ENCODE measurements at places on chromosomes 4 and X.

GRCh38 chr4:17701882-17702281 is 79.5 kb downstream of the FAM184B start:
- DNase-seq: no peak

DNA sequence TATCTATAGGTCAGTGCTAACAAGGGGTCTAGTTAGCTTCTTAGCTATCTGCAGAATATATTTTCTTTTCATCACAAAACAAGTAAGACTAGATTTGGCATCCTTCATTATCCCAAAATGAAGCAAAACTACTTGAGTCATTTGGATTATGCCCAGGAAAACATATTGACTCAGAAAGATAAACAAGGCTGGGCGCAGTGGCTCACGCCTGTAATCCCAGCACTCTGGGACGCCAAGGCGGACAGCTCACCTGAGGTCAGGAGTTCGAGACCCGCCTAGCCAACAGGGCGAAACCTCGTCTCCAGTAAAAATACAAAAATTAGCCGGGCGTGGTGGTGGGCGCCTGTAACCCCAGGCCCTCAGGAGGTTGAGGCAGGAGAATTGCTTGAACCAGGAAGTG is 18.0 kb upstream of the MND1 start:
- no peak for DNase-seq

- no peak for DNase-seq
Observed at GRCh38 chr4:8308144-8308543, 38.6 kb downstream of the HTRA3 start.

DNA sequence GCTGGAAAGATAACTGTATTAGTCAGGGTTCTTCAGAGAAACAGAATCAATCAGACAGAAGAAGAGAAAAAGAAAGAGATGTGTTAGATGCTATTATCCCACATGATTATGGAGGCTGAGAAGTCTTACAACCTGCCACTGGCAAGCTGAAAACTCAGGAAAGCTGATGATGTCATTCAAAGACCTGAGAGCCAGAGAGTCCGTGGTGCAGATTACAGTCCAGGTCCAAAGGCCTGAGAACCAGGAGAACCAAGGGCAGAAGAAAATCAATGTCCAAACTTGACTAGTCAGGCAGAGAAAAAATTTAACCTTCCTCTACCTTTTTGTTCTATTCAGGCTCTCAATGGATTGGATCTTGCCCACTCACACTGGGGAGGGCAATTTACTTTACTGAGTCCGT is 172.5 kb downstream of the QDPR start:
- no peak for DNase-seq

DNA sequence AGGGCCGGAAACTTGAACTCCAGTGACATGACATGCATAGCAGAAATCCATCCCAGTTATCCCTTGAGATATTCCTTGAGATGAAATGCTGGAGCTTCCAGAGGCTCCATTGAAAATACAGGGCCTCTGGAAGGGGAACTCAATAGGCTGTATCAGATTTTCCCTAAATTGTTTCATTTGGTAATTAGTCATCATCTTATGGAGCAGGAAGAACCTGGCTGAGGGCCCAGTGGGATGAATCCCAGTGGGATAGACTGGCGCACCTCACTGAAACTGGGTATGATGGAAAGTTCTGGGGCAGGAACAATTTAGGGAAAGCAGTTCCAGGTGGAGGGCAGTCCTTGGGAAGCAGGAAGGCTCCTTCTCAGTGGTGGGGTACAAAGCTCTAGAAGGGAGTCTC is 307.8 kb upstream of the DIPK2B start:
- no peak for DNase-seq

DNA sequence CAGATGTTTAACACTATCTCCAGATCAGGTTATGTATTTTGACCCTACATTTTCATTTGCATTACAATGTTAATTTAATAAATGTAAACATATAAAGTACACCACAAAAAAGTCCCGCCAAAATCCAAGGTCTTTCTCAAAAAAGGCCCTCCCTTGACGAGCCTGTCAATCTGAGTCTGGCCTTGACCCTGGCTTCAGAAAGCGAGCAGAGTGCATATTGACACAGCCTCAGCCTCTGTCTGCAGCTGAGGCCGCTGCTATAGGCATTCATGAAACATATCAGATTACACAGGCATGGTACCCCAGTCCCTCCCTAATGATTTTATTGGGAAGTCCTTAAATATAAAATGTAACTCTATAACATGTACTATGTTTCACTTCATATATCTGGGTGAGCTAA is 6.2 kb downstream of the MBNL3 start:
- no peak for DNase-seq

GRCh38 chr4:112075129-112075753 is 70.0 kb upstream of the FAM241A start:
- no peak for DNase-seq

- DNase-seq: no peak
Observed at GRCh38 chr4:187108845-187109244, 385.2 kb upstream of the FAT1 start.

- no peak for DNase-seq
Observed at GRCh38 chrX:128800138-128800537, 723.2 kb downstream of the SMARCA1 start.

DNA sequence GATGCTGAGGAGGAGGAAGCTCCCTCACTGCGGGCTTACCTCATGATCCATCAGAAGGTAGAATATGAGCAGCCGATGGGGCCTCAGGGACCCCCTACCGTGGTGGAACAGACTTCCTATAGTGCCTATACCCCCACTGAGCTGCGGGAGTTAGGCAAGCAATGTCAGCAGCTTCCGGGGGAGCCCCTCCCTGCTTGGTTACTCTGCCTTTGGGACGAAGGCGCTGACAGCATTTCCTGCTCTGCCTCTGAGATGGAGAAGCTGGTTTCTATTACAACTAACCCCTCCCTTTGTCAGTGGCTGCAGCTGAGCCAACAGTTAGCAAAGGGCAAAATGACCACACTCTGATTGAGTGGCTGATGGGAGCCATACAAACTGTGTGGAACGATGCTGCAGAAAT is 430.7 kb downstream of the IDS start:
- no peak for DNase-seq

DNA sequence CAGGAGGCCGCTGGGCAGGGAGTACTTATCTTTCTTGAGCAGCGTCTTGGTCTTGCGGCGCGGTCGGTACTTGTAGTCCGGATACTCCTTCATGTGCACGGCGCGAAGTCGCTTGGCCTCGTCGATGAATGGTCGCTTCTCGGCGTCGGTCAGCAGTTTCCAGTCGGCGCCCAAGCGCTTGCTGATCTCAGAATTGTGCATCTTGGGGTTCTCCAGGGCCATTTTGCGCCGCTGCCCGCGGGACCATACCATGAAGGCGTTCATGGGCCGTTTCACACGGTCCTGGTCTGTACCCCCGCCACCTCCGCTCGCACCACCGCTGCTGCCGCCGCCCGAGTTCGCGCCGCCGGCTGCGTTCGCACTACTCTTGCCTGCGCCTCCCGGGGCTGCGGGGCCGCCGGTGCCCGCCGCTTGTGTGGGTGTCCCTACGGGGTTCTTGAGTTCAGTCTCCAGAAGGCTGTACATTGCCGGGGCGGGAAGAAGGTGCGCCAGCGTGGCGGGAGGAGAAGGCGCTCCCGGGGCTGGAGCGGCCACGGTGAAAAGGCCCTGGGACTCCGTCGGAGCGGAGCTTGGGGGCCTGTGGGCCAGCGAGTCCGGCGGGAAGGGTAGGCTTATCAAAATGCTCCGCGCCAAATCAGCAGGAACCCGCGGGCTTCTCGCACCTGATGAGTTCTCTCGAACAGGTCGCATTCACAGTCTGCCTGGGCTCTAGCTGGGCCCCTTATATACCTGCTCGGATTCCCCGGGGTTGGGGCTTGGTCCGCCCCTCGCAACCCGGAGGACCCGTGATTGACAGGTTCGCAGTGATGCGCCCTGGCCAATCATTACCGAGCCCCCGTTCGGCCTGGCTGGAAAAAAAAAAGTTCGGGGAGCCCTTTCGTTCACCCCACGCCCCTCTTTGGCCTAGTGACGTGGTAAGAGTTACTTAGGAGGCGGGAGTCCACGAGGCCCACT is at the start of gene SOX3:
TSS of gene SOX3 (minus strand) at position 699 of the 954 bp plus-strand sequence. CDS start at position 690, 9 bp downstream.
- DNase-seq: no peak

DNA sequence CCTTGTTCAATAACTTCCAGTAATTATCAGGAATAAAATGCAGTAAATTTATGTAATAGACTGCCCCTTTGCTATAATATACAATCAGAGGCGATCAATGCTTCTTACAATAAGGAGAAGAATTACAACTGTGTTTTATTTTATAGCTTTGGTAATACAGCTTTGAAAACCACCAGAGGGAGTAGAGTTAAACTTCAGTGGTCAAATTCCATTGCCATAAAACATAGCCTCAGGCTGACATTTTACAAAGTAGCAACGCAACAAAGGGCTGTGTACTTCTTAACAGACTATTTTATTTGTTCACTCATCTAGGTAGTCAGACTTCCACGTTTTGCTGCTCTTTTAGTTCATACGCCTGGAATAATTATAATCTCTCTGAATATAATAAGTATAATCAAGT is 58.5 kb downstream of the TEX13C start:
- peak; percentile 33 for DNase-seq

Data from LNCaP clone FGC (cell line).